ENCODE measurements at places on chromosomes 1 and 21.

- DNase-seq, result no peak
These were observed 69.4 kb downstream of the NTPCR start for GRCh38 chr1:233019778-233020325.

DNA sequence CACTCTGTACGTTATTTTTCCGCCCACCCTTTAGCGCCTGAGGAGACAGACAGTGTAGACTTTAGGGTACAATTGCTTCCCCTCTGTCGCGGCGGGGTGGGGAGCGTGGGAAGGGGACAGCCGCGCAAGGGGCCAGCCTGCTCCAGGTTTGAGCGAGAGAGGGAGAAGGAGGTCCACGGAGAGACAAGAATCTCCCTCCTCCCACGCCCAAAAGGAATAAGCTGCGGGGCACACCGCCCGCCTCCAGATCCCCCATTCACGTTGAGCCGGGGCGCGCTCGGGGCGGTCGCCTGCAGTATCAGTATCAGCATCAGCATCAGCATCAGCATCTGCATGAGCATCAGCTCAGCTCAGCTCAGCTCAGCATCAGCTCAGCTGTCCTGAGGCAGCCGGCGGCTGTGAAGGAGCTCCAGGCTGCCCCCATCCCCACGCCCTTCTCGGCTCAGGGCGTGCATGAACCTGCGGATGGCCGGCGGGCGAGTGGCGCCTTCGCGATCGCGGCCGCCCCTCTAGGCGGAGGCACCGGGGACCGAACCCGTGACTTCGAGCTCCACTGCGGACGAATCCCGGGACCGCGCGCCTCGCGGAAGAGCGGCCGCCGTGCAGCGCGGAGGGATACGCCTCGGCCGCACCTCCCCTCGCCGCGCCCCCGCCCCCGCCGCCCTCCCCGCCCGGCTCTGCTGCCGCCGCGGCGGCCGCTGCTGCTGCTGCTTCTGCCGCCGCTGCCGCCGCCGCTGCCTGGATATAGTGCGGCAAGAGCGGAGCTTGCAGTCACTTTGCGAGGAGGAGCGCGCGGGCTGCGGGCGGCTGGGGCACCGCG, at the start of gene NCAM2:
Gene NCAM2, plus strand, starts transcription at position 774 of the 820 bp plus-strand sequence.
- peak; percentile 11 for DNase-seq

- peak; percentile 35 for DNase-seq
These were observed 2.8 kb upstream of the C1orf162 start for GRCh38 chr1:111471012-111471411.

GRCh38 chr1:205127646-205128045, 5.9 kb upstream of the RBBP5 start:
- no peak for DNase-seq

DNA sequence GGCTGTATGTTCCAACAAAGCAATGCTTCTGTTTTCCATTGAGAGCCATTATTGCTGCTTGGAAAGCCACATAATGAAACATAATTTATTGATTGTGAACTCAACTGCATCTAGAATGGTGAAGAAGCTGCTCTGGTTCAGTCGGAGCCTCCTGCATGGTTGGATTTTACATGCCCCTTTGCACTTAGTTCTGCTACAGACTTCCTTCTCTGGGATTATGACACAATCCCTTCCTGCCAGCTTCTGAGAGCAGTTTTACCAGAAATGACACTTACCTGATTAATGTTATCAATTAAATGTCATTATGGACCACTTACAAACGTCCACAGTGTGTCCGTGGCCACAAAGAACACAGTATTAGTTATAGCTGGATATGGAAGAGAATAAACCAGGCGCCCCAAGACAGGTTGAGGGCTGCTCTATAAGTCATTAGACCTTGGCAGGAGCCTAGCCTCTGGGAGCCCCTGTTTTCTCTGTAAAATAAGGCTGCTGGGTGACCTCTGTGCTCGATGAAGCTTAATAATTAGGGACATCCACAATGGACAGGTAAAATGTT, 7.0 kb upstream of the CD58 start:
- DNase-seq, result no peak

- DNase-seq, result no peak
These were observed 23.9 kb upstream of the ITLN2 start for GRCh38 chr1:160978510-160978927.

Measured in stimulated activated CD8-positive, alpha-beta memory T cell treated with anti-CD3 and anti-CD28 coated beads, Interleukin-7, amount 100 ng/mL, for 1 hour (primary cell).